ENCODE measurements at places on chromosomes 4 and X.

DNA sequence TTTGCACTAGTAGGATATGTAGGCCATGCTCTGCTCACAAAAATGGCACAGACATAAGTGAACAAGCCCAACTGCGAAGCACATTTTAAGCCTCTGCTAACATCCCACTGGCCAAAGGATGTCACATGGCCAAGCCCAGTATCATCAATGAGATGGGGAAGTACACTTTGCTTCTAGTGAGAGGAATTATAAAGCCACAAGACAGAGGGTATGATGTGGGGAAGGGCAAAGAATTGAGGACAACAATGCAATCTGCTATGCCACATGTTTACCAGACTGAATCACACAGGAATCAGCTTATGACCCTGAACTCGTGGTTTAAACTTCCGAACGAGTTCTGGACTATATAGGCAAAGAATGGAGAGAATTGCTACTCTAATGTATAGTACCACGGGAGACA, 39.1 kb downstream of the SUPT20HL1 start:
- no peak for DNase-seq

GRCh38 chr4:123116412-123116811, 194.0 kb upstream of the NUDT6 start:
- no peak for DNase-seq

GRCh38 chrX:26254436-26254835, 38.5 kb downstream of the MAGEB5 start:
- no peak for DNase-seq

DNA sequence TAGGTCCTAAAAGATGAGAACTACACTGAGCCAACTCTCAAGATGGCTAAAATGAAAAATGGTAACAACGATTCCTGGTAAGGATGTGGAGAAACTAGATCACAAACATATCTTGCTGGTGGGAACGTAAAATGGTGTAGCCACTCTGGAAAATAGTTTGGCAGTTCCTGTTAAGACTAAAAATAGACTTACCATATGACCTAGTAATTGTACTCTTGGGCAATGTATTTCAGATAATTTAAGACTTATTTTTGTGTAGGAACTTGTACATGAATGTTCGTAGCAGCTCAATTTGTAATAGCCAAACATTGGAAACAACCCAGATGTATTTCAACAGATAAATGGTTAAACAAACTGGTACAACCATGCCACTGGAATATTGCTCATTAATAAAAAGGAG, 106.2 kb downstream of the HDAC8 start:
- no peak for DNase-seq

- no peak for DNase-seq
Measured at GRCh38 chr4:2042204-2042946, 16.8 kb upstream of the NAT8L start.

- DNase-seq = no peak
Measured at GRCh38 chrX:40100141-40100536, 2.4 kb upstream of the BCOR start.

- no peak for DNase-seq
Measured at GRCh38 chr4:79535516-79535915, 127.5 kb upstream of the GK2 start.

- DNase-seq = no peak
Measured at GRCh38 chr4:29320947-29321620, 1399.1 kb upstream of the PCDH7 start.

GRCh38 chrX:52082578-52082977, 13.6 kb upstream of the MAGED4B start:
- DNase-seq = no peak

- DNase-seq = no peak
Measured at GRCh38 chr4:140679576-140679975, 76.6 kb downstream of the TBC1D9 start.

GRCh38 chr4:40573593-40574311, 55.9 kb downstream of the RBM47 start:
- no peak for DNase-seq

Measured in NCI-H526 treated with DMSO at 0.1 percent for 48 hours (cell line).